ENCODE measurements at places on chromosomes 7 and 10. TPM values are rescaled to one million over a fixed set of nuclear protein-coding genes. Genes with fewer than 3 reads are reported as not detected.

The OIT3 gene
- 0.34 TPM for total RNA-seq

The PRTFDC1 gene
- total RNA-seq, result 8.0 TPM

The CYP3A4 gene
- not detected for total RNA-seq

The SPAM1 gene
- not detected for total RNA-seq

The TRIM56 gene
- 19.6 TPM for total RNA-seq

The RARRES2 gene
- total RNA-seq, result 1.9 TPM

The UCN3 gene
- total RNA-seq, result not detected

The LIPN gene
- total RNA-seq, result not detected

The OPN1SW gene
- not detected for total RNA-seq

The INA gene
- total RNA-seq, result 0.14 TPM

The NXPH1 gene
- total RNA-seq, result not detected

The CYP2C19 gene
- total RNA-seq, result not detected

The TRPV5 gene
- not detected for total RNA-seq

The ANKRD1 gene
- total RNA-seq, result 829 TPM

The SFTPA1 gene
- not detected for total RNA-seq

The AGBL3 gene
- total RNA-seq, result 1.7 TPM

The ODAD2 gene
- total RNA-seq, result 3.8 TPM

The PILRA gene
- not detected for total RNA-seq

The SPDYE5 gene
- total RNA-seq, result not detected

The CNNM1 gene
- total RNA-seq, result not detected

The COBL gene
- total RNA-seq, result under 0.01 TPM

The TPK1 gene
- 14.8 TPM for total RNA-seq

The PLAC9 gene
- 0.68 TPM for total RNA-seq

The LRGUK gene
- total RNA-seq, result 0.05 TPM

The DNA2 gene
- total RNA-seq, result 8.7 TPM

The PRSS58 gene
- not detected for total RNA-seq

The GHITM gene
- total RNA-seq, result 192 TPM

The SRRM3 gene
- 2.2 TPM for total RNA-seq
